NCI-H1105 (cell line): ENCODE measurements at places on chromosomes 1 and 21.

- DNase-seq: peak; percentile 12
Observed at GRCh38 chr1:160081261-160081936, at the start of gene KCNJ9. Gene KCNJ9, plus strand, starts transcription at chr1:160081538. Its CDS starts 2,493 bp downstream, at chr1:160084031.

DNA sequence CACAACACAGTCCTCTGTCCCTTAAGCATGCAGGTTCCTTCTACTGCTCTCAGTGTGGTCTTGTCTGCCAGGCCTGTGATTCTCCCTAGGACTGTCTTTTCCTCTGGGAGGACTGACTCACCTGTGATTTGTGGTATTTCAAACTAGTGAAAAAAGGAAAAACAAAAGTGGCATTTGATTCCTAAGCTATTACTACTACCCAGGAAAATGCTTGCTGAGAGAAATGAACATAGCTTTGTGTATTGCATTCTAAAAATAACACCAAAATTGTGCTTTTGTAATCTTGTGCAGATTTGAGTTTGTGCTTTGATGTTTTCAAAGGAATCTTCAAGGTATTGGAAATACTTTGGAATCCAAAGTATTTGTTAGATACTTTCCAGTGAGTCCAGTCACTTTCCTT lies 57.0 kb downstream of the GPR161 start:
- DNase-seq: no peak

GRCh38 chr1:15100121-15100879 lies 53.2 kb upstream of the TMEM51 start:
- DNase-seq: peak; percentile 48

DNA sequence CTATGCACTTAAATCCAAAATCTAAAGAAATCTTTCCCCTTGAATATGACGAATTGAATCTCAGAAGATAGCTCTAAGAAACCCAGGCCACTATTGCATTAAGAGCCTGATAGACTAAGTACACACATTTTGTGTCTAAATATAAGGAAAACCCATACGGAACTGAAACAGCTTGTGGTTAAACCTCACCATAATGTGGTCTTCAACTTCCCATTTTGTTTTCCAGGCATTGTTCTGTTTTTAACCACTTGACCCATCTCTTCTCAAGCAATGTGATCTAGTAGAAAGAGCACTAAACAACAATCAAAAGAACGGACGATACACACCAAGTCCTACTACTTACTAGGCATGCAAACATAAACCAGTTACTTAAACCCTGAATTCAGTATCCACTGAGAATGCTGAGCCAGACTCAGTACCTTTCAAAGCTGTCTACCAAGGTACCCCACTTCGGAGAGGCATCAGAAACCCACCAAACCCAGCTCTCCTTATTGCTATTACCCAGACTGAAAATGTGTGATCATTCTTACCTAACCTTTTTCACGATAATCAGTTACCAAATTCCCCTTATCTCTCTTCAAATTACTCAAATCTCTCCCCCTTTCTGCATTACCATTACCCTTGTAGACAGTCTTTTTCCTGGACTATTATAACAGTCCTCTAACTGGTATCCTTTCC lies 12.8 kb downstream of the OTUD7B start:
- no peak for DNase-seq

- DNase-seq: no peak
Observed at GRCh38 chr21:46431884-46432488, 26.7 kb upstream of the DIP2A start.

- no peak for DNase-seq
Observed at GRCh38 chr1:86450847-86451246, 17.9 kb upstream of the CLCA1 start.

GRCh38 chr1:200474633-200475032 lies 64.8 kb upstream of the ZNF281 start:
- DNase-seq: no peak

DNA sequence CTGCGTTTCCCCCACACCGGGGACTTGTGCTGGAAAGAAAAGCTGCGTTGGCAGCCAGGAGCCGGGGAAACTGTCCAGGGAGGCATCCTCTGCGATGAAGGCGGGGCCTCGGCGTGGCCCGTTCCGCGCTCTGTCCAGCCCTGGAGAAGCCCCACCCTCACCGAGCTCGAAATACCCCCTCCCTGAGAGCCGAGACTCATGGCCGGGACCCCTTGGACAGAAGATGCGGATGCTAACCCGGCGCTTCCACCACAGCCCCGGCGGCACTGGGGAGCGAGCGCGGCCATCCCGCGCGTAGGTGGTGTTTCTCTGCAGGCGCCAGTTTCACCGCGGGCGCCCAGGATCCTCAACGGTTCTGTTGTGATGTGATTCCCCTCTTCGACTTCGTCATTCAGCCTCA lies 31.6 kb downstream of the PDE9A start:
- no peak for DNase-seq

DNA sequence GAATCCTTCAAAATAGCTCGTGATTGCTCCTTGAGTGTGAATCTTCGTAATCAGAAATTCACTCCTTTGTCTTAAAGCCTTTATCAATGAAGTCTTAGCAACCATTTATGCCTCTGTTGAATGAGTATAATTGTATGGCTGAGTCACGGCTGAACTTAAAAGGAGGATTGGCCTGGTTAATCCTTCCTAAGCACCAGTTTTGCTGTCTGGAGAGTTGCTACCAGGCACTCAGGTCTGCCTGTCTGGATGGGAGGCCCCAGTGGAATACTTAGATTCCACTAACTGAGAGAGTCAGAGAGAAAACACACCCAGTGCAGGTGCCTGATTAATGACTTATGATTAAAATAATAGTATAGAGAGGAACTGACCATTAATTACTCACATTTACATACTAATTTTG lies 7.6 kb upstream of the HHAT start:
- DNase-seq: no peak

DNA sequence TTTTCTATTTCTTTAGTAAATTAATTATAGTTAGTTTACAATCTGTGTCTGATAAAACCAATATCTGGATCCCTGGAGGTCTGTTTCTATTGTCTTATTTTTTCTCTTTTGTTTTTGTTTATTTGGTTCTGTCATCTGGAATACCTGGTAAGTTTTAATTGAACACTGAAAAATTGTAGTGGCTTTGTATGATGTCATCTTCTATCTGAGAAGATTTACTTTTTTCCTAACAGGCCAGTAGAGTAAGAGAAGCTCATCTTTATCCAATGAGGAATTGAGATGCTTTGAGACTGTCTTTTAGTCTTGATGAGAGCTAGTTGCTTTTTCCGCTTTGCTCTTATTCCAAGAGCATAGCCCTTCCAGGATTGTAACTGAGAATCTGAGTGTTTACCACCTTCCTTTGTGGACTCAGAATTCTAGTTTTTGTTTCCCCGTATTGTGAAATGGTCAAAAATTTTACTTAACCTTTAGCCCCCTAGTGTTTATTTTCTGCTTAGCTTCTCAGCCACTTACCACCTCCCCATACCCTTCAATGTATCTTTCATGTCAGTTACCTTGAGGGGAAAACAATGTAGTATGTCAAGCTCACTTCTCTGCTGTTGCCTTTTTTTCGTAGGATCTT lies 25.0 kb downstream of the PTGFRN start:
- no peak for DNase-seq

DNA sequence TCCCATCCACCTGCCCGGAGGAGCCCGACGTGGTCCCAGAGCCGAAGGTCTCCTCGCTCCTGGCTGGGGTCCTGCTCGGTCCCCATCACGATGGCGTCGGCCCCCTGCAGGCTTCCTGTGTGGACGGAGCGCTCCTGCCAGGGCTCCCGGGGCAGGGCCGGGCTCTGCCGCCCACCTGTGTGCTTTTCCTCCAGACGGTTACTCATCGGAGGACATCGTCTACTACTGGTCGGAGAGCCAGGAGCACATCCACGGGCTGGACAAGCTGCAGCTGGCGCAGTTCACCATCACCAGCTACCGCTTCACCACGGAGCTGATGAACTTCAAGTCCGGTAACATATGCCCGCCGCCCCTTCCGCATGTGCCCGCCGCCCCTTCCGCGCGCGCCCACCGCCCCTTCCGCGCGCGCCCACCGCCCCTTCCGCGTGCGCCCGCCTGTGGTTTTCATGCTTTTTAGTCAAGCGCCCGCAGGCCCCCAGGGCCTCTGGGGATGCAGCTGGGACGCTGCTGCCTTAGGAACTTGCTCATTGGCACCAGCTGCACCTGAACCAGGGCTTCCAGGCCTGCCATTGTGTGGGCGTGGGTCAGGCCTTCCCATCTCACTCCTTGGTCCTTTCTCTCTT lies 8.9 kb downstream of the GABRD start:
- no peak for DNase-seq

GRCh38 chr1:21048462-21048861 lies 128.2 kb downstream of the EIF4G3 start:
- DNase-seq: no peak

DNA sequence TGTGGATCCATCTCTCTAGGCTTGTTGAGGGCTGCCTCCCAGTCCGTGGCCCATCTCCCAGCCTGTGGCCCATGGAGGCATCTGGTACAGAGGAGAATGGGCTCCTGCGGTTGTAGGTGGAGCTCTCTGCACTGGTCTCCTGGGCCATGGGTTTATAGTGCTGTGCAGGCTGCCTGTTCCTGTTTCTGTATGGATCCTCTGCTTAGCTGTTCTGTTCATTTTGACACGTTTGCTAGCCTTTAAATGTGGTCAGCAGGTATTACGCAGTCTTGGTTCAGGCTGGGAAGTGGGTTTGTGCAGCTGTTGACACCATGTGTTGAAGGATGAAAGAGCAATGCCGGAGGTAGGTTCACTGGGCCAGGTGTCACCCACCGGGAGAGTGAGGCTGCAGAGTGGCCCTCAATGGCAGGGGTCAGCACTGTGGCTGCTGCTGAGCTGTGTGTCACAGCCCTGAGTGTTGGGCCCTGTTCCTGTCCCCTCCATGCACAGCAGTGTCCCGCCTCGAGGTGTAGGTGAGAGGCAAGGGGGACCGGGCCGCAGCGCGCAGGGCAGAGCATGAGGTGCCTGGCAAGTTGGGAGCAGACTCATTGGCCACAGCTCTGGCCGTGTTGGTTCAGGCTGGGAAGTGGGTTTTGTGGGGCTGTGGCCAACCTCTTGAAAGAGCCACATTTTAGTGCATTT lies 39.0 kb downstream of the SNAP47 start:
- no peak for DNase-seq

DNA sequence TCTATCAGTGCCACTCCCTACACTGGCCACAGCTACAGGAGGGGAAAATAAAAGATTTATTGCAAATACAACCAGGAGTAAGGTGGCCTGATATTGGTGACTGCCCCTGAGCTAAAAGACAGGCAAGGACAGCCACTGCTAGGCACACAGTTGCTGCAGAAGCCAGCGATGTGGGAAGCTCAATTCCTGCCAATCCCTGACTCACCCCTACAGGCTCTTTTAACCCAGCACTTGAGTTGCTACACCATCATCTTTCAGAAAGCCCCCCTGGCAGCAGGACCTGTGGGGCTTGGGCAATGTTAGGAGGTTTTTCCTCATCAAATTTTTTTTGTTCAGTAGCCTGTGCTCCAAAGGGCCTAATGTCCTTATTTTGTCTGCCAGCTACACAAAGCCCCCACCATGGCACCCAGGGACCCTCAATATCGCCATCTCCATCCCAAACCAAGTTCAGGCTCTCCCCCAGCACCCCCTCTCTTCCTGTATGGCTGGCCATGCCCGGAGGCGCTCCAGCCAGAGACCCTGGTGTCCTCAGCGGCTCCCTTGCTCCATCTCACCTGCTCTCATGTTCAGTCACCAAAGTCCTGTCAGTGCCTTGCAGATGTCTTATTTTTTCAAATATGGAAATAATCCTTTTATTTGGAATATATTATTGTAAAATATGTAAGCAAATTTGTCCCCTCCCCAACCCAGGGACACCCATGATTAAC lies 13.4 kb downstream of the CLEC20A start:
- DNase-seq: no peak

- DNase-seq: peak; percentile 39
Observed at GRCh38 chr1:147389532-147390184, 147.2 kb downstream of the CHD1L start.

DNA sequence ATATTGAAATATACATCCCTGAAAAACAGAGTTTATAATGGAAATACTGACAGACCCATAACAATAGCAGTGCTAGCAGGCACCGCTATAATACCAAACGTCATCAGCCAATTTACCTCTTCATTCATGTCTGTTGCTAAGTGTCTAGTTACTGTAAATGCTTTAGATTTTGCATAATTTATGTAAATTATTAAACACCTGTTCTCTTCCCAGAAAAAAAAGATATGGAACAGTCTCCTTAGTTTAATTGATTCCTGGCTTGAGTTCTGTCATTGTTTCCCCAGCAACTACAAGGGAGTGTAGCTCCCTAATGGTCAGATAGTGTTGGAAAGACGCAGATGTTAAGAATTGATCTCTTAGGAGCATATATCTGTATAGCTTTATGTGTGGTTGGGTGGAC lies 817.9 kb upstream of the ADGRL2 start:
- no peak for DNase-seq

- no peak for DNase-seq
Observed at GRCh38 chr1:177586429-177586828, 383.4 kb downstream of the SEC16B start.

GRCh38 chr1:54220004-54220811 lies 20.2 kb downstream of the MRPL37 start:
- DNase-seq: no peak
